Neuronal stem cell (in vitro differentiated cells): ENCODE measurements at places on chromosomes 12 and 14.

DNA sequence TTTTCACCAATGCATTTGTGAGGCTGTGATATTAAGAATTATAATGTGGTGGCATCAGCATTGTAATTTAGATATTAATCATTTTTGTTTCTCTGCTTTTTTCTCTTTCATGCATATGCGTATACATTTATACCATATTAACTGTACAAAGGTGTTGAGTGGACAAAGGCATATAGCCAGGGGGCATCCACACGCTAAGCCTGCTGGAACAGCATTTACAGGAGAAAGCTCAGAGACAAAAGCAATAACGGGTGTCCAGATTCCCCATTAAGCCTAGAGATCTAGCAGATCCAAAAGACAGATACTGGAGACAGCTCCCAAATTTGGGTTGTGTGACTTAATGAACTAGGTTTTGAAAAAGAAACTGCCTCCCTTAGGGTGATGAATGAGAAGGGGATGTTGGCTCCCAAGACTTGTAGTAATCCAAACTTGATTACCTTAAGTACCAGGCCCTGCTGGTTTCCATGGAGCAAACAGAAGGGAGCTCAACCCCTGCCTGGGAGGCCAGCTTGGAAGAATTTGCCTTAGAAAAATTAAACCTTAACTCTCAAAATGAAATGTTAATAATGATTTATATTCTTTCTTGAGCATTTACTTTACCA is 181.9 kb downstream of the SLC6A15 start:
- DNase-seq, result no peak
- no peaks in the 10 kb centered on the region for H3K36me3 ChIP-seq
- H3K4me3 ChIP-seq, result no peak overlapping the region
- no peaks in the 10 kb centered on the region for H3K27me3 ChIP-seq
- no peak overlapping the region for H3K27ac ChIP-seq

- no peak overlapping the region for H3K27ac ChIP-seq
- H3K4me3 ChIP-seq, result no peak overlapping the region
- H3K27me3 ChIP-seq, result no peaks in the 10 kb centered on the region
- no peaks in the 10 kb centered on the region for H3K4me1 ChIP-seq
- no peak for DNase-seq
Observed at GRCh38 chr12:1126091-1126490, 135.1 kb downstream of the ERC1 start.

- no peak overlapping the region for H3K27ac ChIP-seq
- peaks cover 3% of the 10 kb centered on the region for H3K27me3 ChIP-seq
- H3K36me3 ChIP-seq, result no peaks in the 10 kb centered on the region
- DNase-seq, result no peak
- H3K4me1 ChIP-seq, result no peaks in the 10 kb centered on the region
Observed at GRCh38 chr14:20610002-20610765, 19.0 kb upstream of the RNASE12 start.

GRCh38 chr12:4320497-4320852 is 538 bp upstream of the TIGAR start:
- no peaks in the 10 kb centered on the region for H3K27me3 ChIP-seq
- peak; percentile 11 for DNase-seq
- H3K36me3 ChIP-seq, result peaks cover 5% of the 10 kb centered on the region
- peak overlapping the region; percentile 88 for H3K4me3 ChIP-seq

- H3K4me3 ChIP-seq, result no peak overlapping the region
- H3K27ac ChIP-seq, result no peak overlapping the region
Observed at GRCh38 chr12:109710747-109711595, 2.7 kb upstream of the FAM222A start.

DNA sequence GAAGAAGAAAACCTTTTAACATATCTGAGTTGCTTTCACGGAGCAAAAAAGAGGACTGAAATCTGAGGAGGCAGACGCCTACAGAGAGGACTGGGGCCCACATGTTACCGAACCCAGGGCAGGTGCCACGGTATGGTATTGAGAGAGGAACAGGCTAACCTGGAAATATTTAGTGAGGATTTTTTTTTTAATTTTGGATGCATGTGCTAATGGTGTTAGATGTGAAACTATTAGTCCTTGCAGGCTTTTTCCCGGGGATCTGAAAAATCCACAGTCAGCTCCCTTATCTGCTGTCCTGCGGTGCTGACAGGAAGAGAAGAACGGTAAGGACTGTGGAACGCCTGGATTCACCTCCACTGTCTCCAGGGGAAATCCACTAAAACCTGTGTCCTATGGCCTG is 819.7 kb downstream of the TMEM121 start:
- no peak for DNase-seq
- no peaks in the 10 kb centered on the region for H3K27me3 ChIP-seq
- H3K36me3 ChIP-seq, result no peaks in the 10 kb centered on the region
- no peak overlapping the region for H3K4me3 ChIP-seq

- peaks cover 2% of the 10 kb centered on the region for H3K4me1 ChIP-seq
- H3K4me3 ChIP-seq, result no peak overlapping the region
- H3K27ac ChIP-seq, result no peak overlapping the region
- DNase-seq, result no peak
- peaks cover under 1% of the 10 kb centered on the region for H3K36me3 ChIP-seq
- no peaks in the 10 kb centered on the region for H3K27me3 ChIP-seq
Observed at GRCh38 chr14:100078997-100079725, 13.9 kb downstream of the EVL start.

DNA sequence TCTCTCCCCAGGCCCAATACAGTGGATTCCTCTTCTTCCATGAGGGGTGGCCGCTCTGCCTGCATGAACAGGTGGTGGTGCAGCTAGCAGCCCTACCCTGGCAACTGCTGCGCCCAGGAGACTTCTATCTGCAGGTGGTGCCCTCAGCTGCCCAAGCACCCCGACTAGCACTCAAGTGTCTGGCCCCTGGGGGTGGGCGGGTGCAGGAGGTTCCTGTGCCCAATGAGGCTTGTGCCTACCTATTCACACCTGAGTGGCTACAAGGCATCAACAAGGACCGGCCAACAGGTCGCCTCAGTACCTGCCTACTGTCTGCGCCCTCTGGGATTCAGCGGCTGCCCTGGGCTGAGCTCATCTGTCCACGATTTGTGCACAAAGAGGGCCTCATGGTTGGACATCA is 3.8 kb downstream of the ARHGEF40 start:
- H3K36me3 ChIP-seq, result peaks cover 68% of the 10 kb centered on the region
- H3K27me3 ChIP-seq, result no peaks in the 10 kb centered on the region
- no peak overlapping the region for H3K4me3 ChIP-seq
- no peak overlapping the region for H3K27ac ChIP-seq

DNA sequence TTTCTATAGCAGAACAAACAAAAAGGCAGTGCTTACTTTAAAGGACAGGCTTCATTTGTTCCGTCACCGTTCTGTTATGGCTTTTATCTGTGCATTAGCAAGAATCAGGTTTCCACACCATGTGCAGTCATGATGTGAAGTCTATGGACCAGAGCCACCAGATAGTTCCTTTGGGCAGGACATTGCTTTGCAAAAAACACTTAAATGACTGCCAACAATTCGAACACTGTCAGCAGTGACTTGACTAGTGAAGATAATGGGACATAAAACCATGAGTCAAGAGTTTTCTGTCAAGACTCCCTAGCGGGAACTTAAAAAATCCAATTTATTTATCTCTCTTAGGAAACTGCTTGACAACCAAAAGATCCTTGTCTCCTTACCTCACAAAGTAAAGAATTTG is 80.3 kb downstream of the NKX2-1 start:
- H3K4me3 ChIP-seq, result no peak overlapping the region
- H3K27ac ChIP-seq, result no peak overlapping the region
- DNase-seq, result no peak
- H3K27me3 ChIP-seq, result no peaks in the 10 kb centered on the region
- peaks cover 17% of the 10 kb centered on the region for H3K4me1 ChIP-seq
- no peaks in the 10 kb centered on the region for H3K36me3 ChIP-seq

GRCh38 chr12:50901685-50902113 is 50.6 kb upstream of the HIGD1C start:
- H3K4me3 ChIP-seq, result no peak overlapping the region
- no peaks in the 10 kb centered on the region for H3K27me3 ChIP-seq
- H3K36me3 ChIP-seq, result no peaks in the 10 kb centered on the region
- no peaks in the 10 kb centered on the region for H3K4me1 ChIP-seq

- peaks cover 2% of the 10 kb centered on the region for H3K4me1 ChIP-seq
- no peak overlapping the region for H3K27ac ChIP-seq
- H3K36me3 ChIP-seq, result peaks cover 14% of the 10 kb centered on the region
Observed at GRCh38 chr14:23023022-23023794, 11.5 kb downstream of the PSMB5 start.

- no peak overlapping the region for H3K27ac ChIP-seq
- peaks cover 5% of the 10 kb centered on the region for H3K4me1 ChIP-seq
- no peak for DNase-seq
Observed at GRCh38 chr12:94078138-94078723, 70.1 kb upstream of the PLXNC1 start.

DNA sequence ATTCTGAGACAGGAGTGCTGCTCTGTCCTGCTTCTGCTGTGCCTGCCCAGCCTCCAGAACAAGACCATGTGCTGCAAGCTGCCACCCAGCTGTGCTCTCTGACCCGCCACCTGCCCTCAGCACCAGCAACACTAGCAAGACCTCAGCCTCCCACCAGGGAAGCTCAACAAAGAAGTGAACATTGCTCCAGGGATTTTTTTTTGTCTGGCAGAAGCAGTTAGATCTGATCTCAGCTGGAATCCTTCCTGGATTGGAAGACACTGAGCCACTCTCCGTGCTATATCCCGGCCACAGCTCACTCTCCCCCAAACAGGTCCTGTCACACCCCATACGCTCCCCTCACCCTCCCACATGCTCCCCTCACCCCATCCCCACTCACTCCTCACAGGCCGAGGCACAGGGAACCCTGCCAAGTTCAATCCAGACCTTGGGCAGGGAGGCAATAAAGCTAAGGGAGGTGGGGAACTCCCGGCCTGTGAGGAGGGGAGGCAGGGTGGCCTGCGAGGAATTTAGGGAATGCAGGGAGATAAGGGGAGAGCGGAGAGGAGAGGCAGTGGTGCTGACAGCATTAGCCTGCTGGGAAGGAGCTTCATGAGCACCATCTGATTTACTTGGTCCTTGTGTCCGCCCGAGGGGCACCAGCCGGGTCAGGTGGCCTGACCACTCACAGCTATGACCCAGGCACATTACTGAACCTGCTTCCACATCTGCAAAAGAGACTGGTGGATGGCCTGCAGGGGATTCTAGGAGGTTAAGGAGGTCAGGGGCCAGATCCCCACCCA is 29.7 kb downstream of the CCDC85C start:
- H3K27me3 ChIP-seq, result no peaks in the 10 kb centered on the region
- DNase-seq, result peak; percentile 45
- H3K36me3 ChIP-seq, result no peaks in the 10 kb centered on the region
- no peak overlapping the region for H3K27ac ChIP-seq
- peak overlapping the region; percentile 16 for H3K4me3 ChIP-seq

DNA sequence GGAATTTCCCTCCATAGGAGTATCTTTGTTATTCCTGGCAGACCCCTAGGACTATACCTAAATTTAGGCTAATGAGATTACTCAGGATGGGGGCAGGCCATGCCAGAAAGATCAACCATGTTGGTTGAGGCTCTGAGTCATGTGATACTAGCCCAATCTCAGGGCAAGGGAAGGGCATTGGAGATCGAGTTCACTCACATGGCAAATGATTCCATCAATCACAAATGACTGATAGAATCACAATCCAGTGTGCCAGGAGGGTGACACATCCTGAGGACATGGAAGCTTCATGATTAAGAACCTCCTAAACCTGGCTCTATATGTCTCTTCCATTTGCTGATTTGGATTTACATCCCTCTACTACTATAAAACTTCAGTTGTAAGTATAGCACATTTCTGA is 182.3 kb downstream of the NTF3 start:
- no peaks in the 10 kb centered on the region for H3K36me3 ChIP-seq
- DNase-seq, result no peak
- H3K4me1 ChIP-seq, result no peaks in the 10 kb centered on the region
- H3K27me3 ChIP-seq, result no peaks in the 10 kb centered on the region
- no peak overlapping the region for H3K27ac ChIP-seq
- H3K4me3 ChIP-seq, result no peak overlapping the region

DNA sequence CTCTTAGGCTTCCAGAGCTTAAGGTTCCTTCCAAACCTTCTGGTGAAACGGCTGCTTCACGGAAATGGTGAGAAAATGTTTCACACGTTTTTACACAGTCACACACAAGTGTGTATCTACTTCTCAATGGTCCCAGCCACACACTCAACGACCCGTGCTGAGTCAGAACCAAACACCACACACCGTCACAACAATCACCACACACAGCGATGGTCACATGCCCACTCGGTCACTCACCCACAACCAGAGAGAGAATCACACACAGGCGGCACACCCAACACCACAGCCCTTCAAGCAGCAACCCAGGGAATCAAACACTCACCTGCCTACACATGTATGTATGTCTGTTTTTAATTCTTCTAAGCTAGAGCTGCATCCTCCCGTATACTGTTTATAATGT is 12.6 kb upstream of the PLEKHD1 start:
- no peaks in the 10 kb centered on the region for H3K27me3 ChIP-seq
- no peaks in the 10 kb centered on the region for H3K36me3 ChIP-seq
- H3K27ac ChIP-seq, result no peak overlapping the region
- H3K4me1 ChIP-seq, result no peaks in the 10 kb centered on the region

GRCh38 chr12:45849289-45849688 is 119.8 kb downstream of the ARID2 start:
- H3K27me3 ChIP-seq, result no peaks in the 10 kb centered on the region
- H3K4me1 ChIP-seq, result no peaks in the 10 kb centered on the region
- no peak overlapping the region for H3K27ac ChIP-seq
- no peak for DNase-seq
- H3K4me3 ChIP-seq, result no peak overlapping the region

DNA sequence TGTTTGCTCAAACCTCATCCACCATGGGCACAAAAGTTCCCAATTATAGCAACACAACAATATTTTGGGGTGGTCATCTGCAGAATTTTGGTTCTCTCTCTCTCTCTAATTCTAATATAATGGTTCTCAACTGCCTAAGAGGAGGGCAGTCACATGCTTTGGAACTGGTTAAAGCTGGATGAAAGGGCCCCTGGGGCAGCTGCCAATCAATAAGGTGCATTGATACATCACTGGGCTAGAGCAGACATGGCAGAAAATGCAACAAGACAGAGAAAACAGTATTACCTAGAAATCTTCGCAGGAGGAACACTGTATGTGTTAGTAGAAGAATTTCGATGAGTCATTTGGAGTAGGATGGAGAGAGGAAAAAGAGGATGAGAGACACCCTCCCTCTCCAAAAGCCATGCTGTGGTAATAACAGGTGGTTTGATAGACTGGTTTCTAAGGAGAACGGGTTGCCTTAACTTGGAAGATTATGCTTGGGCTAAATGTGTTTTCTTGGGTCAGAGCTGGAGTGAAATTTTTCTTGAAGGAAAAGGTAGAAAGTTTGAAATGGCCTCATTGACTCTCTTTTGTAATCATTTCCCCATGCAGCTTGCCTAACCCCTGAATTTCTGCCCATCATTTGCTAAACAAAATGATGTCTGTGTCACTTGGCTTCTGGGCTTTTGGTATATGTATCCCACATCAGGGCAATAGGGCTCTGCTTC is 67.1 kb upstream of the HIF1A start:
- no peak for DNase-seq
- peaks cover 8% of the 10 kb centered on the region for H3K4me1 ChIP-seq
- no peak overlapping the region for H3K4me3 ChIP-seq
- no peaks in the 10 kb centered on the region for H3K27me3 ChIP-seq
